ENCODE measurements at places on chromosomes 5 and 9.
A peak's percentile ranks its signal among the peaks of the same experiment; 100 is the strongest.

DNA sequence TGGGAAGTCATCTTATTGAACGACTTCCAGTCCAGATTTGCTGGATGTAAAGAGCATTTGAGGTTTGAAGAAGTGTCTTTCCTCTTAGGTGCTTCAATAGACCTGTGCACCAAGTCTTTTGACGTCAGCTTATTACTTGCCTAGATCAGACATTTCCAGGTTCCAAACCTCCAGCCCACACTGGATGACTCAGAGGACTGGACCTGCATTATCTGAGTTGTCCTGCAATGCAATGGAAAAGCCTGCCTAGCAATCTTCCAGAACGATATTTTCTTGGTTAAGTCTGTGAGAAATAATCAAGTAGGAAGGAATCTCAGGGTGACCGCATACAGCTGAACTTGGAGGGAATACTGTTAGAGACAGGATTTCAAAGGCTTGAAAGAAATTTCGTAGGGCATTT is 147.2 kb upstream of the MOCS2 start:
- no peak for DNase-seq

GRCh38 chr9:26158631-26159150 is 480.4 kb upstream of the TUSC1 start:
- no peak for DNase-seq

GRCh38 chr9:96553070-96553469 is 66.6 kb downstream of the CDC14B start:
- DNase-seq, result no peak

GRCh38 chr5:80409367-80409966 is 1.6 kb downstream of the ZFYVE16 start:
- DNase-seq, result no peak

DNA sequence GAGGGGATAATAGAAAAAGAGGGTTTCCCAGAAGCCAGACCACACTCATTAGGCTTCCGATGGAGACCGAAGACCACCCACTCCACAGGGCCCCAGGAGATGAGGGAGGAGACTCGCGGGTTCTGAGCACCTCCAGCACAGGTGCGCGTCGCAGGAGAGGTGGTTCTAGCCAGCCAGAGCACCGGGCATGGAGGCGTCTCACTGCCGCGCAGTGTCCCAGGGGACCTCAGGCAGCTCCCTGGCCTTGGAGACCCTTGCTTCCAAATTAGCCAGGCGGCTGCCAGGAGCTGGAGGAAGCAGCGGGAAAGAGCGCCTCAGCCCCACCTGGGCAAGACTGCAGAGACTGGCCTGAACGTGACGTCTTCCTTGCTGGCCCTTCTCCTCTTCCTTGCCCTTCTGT is 115.4 kb upstream of the FBXL7 start:
- no peak for DNase-seq

DNA sequence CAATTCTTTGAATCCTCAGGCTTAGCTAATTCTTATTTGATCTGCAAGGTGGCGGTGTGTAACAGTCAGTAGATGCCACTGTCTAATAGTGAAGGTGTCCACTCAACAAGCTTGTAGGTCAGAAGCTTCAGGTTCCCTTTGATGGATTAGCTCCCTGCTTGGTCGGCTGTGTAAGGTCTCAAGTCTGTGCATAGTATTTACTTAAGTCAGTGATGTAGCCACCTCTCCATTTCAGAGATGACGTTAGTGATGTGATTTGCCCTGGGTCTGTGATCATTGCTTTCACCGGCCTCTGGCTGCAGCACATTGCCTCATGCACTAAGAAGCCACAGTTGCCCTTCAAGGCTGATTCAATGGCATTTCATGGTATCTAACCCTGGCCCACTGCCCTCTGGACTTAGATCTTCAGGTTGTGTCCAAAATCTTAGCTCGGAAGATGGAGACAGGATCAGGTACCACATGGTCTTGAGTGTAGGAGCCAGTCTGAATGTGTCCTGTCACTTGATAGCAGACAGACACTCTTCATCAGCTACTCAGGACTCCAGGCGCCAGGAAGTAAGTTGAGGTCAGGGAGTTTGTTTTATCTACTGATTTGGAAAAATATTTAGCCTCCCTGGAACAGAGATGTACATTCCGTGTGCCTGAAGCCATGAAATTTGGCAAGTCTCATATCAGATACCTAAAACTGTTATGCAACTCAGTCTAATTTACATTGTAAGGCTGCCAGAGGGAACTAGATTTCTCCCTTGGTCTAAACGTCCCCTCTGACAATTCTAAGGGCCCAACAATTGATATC is 42.9 kb downstream of the SUB1 start:
- no peak for DNase-seq

- no peak for DNase-seq
These were observed 47.1 kb downstream of the SH3RF2 start for GRCh38 chr5:145983446-145983845.

GRCh38 chr5:104965006-104965405 is 1402.4 kb upstream of the NUDT12 start:
- DNase-seq, result no peak

GRCh38 chr9:136438548-136439480 is 831 bp downstream of the INPP5E start:
- no peak for DNase-seq

DNA sequence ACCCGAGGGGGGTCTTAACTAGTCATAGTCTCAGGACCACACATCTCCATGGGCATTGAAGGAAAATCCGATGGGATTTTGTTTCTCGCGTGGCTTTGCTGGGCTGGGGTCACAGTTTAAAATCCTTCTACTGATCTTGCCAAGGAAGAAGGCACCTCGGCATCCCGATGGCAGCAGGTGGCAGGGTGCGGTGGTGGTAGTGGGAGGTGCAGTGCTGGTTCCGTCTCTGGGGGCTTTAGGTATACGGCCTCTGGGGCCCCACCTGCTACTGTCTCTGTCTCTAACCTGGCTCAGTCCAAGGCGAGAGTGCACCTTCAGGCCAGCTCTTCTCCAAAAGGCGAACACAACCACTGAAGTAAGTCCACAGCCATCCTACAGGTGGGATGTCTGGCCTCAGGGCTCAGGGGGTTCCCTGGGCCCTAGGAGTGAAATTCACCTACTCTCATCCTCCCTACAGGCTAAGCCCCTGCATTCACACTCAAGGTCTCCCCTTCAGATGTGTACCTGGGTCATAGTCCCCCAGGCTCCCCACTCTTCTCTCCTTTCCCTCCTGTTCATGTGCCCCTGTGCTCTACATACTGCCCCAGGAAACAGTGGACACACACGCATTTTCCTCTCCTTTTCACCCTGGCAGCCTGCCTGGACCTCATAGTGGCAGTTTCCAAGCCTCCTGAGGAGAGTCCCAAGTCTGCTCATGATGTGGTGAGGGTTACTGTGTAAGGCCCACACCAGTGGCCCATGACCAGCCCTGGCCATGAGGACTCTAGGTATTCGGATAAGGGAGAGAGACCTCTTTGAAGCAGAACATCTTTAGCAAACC is 736 bp upstream of the FCN2 start:
- DNase-seq, result no peak

- no peak for DNase-seq
These were observed 161.0 kb downstream of the ISL1 start for GRCh38 chr5:51544031-51544785.

GRCh38 chr5:109161914-109162683 is 247.7 kb downstream of the PJA2 start:
- no peak for DNase-seq

DNA sequence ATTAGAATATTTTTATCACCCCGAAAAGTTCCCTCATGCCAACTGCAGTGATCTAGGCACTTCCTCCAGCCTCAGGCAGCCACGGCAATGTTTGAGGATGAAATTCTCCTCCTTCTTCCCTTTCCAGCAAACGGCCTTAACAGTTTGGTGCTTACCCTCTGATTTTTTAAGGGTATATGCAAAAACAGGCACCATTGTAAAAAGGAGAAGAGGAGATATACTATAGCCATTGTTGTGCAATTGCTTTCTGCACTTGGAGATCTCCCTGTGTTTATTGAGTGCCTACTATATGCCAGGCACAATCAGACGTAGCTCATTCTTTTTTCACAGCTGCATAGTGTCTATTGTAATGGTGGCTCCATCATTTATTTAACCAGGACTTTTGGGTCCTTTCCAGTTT is 29.4 kb downstream of the GSN start:
- DNase-seq, result no peak

DNA sequence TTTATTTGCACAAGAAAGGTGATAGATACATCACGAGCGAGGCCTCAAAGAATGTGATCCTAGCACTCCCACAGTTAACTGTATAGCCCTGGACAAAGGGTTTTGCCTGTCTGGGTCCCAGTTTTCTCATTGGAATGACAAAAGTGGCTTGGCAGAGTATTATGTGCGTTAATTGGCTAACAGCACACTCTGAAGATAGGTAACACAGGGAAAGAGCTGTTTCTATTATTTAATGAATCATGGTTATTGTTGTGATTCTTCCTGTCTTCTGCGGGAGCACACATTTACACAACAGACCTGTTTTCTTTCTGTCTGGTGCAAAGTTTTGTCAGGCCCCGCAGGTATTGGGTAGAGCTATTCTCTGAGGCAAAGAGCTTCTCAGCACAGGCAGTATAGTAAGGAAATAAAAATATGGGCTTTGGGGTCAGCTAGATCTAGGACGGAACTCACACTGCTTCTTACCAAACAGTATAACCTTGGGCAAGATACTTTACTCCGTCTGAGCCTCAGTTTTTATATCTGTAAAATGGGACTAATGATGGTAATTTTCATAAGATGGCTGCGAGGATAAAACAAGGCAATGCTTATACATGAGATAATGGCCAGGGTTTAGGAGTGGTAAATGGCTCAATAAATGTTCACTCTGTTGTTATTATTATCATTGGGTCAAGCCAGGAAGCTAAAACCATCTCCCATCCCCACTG is 78.9 kb downstream of the PLAC8L1 start:
- DNase-seq, result no peak

- no peak for DNase-seq
These were observed 1.9 kb downstream of the HOMER1 start for GRCh38 chr5:79512049-79512448.

DNA sequence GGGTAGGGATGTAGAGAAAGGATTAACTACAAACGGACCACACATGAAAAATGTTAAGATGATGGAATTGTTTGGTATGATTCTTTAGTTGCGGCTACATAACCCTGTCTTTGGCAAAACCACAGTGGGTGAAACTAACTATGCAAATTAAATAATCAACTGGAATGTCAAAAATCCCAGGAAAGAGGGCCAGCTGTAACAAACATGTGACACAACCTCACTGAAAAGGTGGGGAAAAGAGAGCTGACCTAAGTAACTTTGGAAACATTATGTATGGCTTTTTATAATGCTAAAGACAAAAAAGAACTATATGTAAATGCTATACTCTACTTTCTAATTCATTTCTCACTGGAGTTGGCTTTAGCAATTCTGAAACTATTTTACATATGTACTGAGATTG is 252.0 kb downstream of the MRPS30 start:
- peak; percentile 29 for DNase-seq

GRCh38 chr9:75588808-75589207 is 301.7 kb upstream of the PCSK5 start:
- DNase-seq, result no peak

GRCh38 chr5:14492331-14492964 is 89.1 kb upstream of the OTULINL start:
- no peak for DNase-seq

- no peak for DNase-seq
These were observed 3.6 kb upstream of the DPH7 start for GRCh38 chr9:137582286-137582860.

DNA sequence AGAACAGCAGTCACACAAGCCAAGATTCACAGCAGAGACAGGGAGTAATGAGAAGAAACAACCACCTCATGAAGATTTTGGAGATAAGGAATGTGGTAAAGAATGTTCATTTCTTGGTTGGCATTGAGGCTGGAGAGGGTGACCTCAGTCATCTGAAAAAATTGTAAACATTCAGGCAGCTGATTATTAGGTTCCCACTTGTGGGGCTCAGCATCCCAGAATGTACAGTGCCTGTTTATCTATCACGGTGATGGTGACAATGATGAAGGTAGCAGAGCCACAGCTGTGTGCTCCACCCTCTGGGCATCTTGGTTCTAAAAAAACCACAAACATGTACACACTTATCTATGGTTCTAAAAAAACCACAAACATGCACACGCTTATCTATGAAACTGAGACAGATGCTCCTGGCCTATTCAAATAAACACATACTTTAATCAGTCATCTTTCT is 143.9 kb upstream of the MOCS2 start:
- peak; percentile 69 for DNase-seq

- no peak for DNase-seq
These were observed 98.7 kb downstream of the RAPGEF6 start for GRCh38 chr5:131536211-131536826.

DNA sequence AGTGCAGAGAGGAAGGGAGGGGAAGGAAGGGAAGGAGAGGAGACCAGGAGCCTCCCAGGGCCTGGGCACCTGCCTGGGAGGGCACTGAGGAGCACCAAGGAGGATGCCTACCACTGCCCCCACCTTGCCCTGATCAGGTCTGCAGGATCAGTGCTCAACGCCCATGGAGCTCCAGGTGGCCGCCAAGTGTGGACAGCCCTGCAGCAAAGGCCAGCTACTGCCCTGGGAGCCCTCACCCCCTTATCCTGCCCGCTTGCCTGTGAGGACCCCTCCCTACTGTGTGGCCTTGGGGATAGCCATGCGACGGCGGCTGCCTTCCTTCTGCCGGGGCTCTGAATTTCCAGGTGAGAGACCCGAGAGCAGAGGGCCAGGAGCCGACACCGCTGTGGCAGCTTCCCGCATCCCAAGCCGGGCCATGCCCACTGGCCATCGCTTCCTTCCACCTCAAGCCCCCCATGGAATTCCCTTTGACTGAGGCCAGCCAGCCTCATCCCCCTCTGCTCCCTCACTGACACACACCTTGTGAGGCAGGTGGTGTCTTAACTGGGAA is 12.4 kb downstream of the ADAMTS2 start:
- no peak for DNase-seq

DNA sequence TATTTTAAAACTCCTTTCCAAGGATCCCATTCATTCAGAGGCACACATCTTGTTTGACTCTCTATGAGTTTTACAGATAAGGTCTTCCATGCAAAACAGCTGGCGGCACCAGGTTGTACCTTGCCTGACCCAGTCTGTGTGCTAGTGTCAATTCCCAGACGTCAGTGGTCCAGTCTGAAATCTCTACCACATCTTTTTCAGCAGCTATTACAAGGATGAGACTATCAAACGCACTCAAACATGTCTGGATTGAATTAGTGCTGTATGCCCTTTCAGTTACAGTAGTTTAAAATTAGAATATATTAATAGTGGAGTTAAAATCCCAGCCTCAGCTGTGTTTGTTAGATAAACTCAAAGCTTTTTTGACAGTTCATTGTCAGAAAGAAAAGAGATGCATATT is 11.7 kb downstream of the CDC14B start:
- no peak for DNase-seq
